ENCODE measurements at places on chromosomes 11 and 22. TPM values are rescaled to one million over a fixed set of nuclear protein-coding genes. Genes with fewer than 3 reads are reported as not detected.

Gene PAMR1
- not detected for total RNA-seq

- no peak for DNase-seq
Measured at GRCh38 chr11:3675971-3676370, 4.8 kb upstream of the CHRNA10 start.

Gene CABP4
- total RNA-seq, result 0.33 TPM

DNA sequence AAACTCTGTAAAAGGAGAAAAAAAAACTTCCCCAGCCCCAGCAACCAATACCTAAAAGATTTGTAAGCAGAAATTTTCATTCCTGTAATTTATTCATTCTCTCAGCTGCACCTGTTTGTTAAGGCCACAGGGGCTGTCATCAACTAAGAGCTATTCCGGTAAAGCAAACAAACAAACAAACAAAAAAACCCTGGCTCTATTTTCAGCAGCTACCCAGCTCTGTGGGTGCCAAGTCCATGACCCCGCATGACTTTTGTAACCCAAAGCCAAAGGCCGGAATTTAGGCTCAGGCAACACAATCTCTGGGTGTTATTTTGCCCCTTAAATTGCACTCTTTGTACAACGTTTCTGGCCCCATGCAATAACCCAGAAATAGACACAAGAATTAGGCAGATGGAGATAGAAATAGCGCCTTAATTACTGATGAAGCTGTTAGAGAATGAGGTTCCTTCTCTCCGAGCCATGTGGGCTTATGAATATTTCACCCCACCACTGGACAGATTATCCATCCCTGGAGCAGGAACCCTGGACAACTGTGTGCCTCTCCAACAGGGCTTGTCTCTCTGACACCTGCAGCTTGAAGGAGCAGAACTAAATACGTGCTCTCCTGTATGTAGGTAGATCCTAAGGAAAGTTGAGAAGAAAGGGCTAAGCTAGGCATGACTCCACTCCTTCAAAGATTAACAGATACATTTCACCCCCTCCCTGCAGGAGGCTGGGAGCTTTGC is 29.4 kb downstream of the APOL6 start:
- DNase-seq, result no peak

- DNase-seq, result no peak
Measured at GRCh38 chr11:64742087-64742888, 1.7 kb downstream of the RASGRP2 start.

DNA sequence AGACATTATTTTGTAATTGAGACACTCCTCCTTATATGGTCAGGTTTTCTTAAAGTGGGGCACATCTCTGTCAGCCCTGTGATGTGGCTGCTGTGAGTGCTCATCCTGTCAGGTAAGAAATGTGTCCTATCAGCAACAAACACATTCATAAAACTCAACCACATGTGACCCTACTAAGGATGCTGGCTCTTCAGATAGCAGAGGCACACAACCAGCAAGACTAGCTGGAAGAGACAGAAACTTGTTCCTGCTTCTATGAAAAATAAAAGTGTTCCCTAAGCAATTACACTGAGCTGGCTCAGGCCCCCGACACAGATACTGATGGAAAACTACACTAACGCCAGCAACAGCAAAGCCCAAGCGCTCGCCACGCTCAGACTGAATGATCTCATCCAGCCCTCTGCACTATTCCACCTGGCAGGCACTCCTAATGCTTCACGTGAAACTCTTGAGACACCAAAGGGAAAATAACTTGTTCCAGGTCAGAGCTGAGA is 49.8 kb upstream of the CYP2D6 start:
- peak; percentile 46 for DNase-seq

DNA sequence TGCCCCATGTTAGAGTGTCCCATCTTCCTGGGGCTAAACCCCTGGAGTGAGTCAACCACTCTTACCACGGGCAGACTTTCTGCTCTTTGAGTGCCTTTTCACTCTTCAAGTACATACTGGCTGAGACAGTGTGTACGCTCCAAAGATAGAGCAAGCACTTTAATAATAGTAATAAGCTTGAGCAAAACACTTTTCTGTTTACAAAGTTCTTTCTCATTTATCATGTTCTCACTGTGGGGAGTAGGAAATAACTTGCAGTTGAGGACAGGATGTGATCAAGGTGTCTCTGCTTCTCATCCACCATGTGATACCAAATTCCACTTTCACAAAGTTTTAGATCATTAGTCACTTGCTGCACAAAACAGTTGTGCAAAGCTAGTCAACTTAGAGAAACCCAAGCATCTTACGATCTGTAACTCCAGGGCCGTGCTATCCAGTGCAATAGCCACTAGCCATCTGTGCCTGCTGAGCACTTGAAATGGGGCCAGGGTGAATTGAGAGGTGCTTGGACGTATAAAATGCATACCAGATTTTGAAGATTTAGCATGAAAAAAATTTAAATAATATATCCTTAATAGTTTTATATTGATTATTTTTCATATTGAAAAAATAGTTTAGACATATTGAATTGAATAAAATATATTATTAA is 135.3 kb downstream of the KIF18A start:
- no peak for DNase-seq

- no peak for DNase-seq
Measured at GRCh38 chr11:82883853-82884252, 16.4 kb downstream of the PRCP start.

DNA sequence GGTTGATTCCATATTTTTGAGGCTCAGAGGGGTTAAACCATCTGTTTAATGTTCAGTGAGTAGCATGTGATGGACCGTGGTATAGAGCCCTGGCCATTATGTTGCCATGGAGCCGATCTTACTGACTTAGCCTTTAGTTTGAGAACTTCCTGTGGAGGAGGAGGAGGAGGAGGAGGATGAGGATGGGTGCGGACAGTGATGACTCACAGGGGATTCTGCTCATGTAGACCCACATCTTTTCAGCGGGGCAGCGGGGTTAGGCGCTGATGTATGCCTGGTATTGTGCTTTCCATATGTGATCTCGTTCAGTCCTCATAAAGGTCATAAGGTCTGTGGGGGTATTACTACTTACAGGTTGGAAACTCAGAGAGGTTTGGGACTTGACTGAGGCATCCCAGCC is 13.9 kb downstream of the STX3 start:
- DNase-seq, result no peak

Gene ROBO4
- not detected for total RNA-seq

DNA sequence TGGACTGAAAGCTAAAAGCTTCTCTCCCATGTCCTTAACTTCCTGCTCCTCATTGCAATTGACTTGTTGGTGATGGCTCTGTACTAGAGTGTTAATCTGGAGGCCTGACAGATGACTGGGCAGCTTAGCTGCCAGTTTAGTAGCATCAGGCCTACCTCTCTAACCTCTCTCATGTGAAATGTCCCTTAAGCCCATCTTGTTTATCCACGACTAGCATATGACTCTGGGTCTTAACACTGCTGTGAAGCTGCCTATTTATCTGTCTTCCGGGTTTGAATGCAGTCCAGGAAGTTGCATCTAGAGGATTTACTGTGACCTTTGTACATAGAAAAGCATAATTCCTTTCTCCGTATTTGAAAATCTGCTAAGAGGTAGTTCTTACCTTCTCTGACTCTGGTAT is 85.3 kb upstream of the HORMAD2 start:
- no peak for DNase-seq

Measured in CD8-positive, alpha-beta memory T cell (primary cell).